ENCODE measurements at places on chromosomes 6 and 20.

DNA sequence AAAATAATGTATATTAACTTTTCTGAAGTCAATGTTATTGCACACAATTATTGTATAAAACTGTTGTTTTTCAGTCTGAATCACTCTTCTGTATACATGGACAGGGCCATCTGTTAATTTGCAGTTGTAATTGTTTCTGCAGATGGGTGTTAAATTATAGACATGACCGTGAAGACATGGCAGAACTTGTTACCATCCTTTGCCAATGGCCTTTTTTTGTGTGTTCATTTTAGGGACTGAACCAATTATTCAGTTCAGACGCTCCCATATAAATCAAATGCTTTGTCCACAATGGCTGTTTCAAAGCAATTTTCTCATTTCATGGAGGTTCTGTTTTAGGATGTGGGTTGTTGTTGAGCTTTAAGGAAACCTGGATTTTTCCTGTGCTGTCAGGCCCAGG, 533.7 kb downstream of the DOK5 start:
- DNase-seq, result no peak

DNA sequence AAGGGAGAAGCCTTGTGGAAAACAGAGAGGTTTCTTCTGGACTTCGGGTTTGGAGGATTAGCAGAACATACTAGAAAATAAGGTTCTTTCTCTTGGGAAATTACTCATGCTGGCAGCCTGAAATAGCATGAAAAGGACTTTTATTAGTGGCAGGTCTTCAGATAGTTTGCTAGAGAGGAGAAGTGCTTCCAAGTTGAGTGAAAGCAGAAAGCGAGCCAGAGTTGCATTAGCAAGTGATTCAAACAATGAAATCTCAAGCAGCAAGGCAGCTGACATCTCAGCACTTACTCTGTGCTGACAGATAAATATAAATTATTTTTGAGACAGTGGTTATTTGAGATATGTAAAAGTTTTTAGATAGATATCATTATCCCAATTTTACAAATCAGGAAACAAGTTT, 91.9 kb downstream of the PLCB4 start:
- DNase-seq, result no peak

DNA sequence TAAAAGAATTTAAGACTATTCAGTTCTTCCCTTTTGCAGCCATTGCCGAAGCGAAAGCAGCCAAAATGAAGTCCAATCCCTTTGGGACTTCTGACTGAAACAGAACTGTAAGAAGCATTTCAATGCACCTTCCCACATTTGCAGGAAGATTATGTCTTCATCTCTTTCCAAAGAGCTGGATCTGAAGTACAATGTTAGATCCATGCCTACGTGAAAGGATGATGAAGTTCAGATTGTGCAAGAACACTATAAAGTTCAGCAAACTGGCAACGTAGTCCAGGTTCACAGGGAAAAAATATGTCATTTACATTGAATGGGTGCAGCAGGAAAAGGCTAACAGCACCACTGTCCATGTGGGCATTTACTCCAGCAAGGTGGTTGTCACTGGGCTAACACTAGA, 6.0 kb upstream of the FILIP1 start:
- DNase-seq, result no peak

DNA sequence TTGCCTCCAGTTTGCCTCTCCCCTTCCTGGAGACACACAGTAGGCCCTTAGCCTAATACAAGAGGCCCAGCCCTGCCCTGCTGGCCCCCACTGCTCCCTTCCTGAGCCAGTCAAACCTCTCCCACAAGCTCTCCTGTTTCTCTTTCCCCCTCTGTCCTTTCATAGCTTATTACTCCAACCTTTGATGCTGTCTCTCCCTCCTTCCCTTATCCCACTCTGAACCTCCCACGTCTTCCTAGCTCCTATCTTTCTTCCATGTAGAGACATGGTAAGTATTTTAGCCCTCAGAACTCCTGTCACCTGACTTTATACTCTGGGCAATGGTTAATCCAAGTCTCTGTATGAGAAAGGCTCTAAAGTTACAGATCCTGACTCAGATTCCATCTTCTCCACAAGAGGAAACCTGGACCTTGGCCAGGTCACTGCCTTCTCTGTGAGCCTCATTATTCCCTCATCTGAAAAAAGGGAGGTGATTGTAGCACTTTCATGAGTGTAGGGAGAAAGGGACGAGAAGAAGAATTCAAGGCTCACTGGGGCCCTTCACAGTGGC, 6.7 kb downstream of the TGIF2 start:
- DNase-seq, result no peak

DNA sequence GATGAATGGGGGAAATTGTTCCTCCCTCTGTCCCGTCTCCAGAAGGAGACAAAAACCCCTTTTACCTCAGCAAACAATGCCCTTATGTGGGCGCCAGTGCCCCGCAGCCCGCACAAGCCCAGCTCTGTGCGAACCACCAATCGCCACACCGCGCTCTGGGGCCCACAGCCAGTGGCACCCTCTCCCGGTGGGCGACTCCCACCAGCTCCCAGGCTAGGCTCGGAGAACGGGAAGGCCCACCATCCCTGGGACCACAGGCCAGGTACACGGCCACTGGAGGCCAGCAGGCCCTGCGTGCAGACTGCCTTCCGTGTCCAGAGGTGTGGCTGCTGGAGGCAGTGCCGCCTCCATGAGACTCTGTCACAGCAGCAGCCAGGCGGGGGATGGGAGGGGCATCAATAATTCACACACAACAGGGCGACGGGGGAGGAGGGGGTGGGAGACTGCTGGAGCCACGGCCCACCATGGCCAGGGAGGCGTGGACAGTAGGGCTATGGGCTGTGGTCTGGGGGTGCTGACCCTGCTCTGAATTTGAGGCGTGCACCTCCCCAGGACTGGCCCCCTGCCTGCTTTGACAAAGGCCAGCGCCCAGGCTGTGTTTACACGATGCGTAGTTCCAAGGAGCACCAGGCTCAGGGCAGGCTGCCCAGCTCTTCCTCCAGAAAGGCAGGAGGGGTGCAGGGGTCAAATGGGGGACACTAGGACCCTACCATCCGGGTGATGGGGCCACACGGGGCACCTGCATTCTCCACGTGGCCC, 105.7 kb downstream of the ASXL1 start:
- DNase-seq, result no peak

GRCh38 chr6:6596529-6597328, 8.2 kb downstream of the LY86 start:
- no peak for DNase-seq

GRCh38 chr6:20693466-20694063, 159.3 kb downstream of the CDKAL1 start:
- DNase-seq, result no peak

GRCh38 chr6:1689141-1689540, 79.4 kb downstream of the FOXC1 start:
- no peak for DNase-seq

DNA sequence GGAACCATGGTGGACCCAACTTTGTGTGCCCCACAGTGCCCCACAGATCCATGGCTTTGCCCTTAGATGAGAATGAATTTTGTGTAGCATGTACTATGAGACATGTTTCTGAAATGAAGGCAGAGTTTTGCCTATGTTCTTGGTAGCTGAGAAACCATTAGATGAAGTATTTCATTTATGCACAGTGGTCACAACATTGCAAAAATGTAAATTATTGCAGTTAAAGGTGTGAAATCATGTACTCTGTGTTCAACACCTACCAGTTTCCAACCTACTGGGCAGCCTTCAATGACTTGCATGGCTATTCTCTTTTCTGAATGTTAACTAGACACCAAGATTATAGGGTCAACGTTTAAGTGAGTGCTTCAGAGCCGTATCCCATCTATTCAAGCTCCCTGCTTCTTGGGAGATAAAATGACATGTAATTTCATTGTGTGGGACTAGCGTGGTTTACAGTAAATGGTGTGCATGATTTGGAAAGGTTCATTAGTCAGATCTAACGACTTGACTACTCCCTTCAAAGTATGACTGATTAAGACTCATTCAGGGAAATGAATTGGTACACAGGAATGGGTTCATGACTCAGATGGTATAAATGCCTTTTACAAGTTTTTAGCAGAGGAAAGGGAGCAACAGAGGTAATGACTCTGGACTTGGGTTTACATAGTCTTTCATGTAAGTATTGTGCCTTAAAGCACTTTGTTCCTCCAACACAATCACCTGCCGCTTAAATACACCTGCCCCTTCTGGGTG, 106.1 kb upstream of the AKIRIN2 start:
- no peak for DNase-seq

- no peak for DNase-seq
Measured at GRCh38 chr20:39850246-39850645, 838.8 kb downstream of the MAFB start.

DNA sequence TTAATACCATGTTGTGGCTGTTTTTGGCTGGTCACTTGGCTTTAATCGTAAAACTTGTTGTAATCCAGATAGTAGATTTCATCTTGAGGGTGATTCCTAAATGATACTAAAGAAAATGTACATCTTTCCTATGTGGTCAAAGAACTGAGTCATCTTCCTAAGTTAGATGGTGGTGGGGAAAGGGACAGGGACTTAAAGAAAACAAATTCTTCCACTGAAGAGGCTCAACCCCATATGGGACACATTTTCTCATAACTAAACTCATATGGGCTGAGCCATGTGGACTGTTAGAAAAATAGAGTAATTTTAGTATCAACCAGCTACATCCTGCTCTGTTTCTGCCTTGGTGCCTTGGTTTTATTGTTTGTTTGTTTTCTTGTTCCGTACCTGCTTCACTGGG, 155.8 kb downstream of the TSHZ2 start:
- DNase-seq, result no peak

GRCh38 chr20:50096237-50096636, 16.7 kb downstream of the UBE2V1 start:
- DNase-seq, result no peak

DNA sequence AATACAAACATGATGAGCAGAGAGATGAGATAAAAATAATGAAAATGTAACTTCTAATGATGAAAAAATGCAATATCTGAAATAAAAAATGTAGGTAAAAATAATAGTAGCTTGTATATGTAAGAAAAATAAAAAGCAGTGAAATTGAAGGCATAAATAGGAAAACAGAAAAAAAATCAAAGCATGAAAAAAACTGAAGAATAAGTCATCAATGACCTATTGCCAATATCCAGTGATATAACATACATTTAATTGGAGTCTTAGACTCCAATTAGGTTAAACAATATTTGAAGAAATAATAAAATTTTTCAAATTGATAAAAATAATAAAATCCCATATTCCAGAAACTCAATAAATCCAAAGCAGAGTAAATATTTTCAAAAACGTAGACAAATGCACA, 114.0 kb upstream of the HDGFL1 start:
- DNase-seq, result no peak

DNA sequence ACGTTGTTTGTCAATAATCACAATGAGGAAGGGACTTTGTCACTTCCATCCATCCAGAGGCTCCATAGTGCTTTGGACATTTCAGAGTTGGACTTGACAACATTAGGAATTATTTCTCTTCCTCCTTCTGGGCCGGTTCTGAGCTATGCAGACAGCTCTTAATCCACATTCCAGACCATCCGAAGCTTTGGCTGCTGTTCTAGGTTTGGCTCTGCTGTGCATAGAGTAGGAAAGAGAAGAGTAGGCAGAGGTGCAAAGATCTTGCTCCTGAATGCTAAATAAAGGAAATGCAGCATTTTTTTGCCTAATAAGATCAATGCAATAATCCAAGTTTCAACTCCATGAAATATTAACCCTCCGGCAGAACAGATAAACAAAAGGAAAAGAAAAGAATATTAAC, 251.8 kb upstream of the PRND start:
- DNase-seq, result no peak

GRCh38 chr6:152404086-152404857, 232.9 kb downstream of the SYNE1 start:
- no peak for DNase-seq

All from T-helper 2 cell treated with Interferon-gamma antibody and Interleukin-4, amounts not matched to agents 5 μg/mL and 100 μg/mL, for 36 hours (primary cell).